ENCODE measurements at places on chromosomes 6 and 20.

DNA sequence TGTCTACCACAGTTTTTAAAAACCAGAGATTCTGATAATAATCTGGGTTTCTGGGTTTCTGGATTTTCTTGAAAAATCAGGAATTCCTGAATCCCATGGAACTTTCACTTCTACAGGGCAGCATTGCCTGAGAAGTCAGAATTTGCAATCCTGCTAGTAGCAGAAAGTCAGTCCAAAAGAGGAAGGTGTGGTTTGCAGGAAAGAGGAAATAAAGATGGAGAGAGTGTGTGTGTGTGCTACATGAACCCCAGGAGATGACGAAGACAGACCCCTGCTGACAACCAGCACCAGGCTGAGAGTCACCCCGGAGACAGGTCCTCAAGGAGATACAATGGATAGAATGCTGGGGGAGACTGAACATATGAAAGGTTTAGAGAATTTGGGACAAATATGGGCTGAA lies 44.9 kb downstream of the PRND start:
- no peak for DNase-seq

DNA sequence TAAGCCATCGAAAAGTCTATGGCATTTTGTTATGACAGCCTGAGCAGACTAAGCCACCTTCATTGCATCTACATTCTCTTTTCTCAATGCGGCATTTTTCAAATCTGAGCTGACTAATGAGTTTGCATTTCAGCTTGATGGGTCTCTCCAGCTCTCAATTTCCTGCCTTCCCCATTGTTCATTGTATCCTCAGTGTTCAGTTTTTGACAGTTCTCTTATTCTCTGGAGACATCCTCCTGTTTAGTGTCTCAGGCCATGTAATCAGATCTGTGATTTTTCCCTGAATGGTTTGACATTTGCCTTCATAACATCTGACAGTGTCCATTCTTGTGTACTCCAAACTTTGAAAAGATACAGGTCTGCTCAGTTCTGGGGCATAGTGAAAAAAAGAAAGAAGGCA lies 27.9 kb upstream of the MCM3 start:
- no peak for DNase-seq

DNA sequence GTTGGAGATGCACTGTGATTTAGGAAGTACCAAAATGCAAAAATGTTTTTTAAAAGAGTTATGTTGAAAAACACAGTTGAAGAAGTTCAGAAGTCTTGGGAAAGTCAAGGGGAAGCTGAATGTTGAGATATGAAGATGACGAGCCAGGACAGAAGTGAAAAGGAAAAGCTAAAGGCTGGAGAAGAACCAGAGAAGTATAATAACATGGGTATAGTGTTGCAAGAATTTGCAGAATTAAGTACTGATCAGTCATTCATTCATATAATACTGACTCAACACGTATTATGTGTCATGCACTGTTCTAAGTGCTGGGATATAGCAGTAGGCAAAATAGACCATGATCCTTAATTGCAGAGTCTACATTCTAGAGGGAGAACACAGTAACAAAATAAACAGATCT lies 432.8 kb downstream of the CDC5L start:
- DNase-seq, result no peak

GRCh38 chr6:113526995-113527394 lies 330.1 kb upstream of the MARCKS start:
- no peak for DNase-seq

DNA sequence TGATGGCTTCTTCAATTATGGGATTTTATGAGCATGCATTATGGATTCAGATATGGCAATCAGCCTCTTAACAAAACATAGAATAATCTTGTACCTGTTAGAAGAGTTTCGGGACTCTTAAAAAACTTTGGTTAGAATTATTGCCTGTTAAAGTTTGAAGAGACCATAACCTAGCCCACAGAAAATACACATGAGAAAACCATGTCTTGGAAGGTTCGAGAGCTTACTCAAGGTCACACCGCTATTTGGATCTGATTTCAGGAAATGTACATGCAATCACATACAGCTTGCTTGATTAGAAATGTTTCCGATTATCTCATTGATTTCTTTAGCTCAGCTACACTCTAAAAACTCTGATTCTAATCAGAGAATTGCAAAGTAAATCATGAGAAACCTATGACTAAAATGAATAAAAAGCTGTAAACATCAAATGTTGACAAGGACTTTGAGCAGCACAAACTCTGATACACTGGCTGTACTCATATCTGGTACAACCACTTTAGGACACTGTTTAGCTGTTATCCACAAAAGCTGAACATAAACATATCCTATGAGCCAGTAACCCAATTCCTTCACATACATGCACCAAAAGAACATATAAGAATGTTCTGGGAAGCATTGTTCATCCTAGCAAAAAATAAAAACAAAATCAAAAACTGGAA lies 16.3 kb downstream of the STX7 start:
- DNase-seq, result no peak

- no peak for DNase-seq
These were observed 779.3 kb upstream of the CITED2 start for GRCh38 chr6:140153703-140154102.

DNA sequence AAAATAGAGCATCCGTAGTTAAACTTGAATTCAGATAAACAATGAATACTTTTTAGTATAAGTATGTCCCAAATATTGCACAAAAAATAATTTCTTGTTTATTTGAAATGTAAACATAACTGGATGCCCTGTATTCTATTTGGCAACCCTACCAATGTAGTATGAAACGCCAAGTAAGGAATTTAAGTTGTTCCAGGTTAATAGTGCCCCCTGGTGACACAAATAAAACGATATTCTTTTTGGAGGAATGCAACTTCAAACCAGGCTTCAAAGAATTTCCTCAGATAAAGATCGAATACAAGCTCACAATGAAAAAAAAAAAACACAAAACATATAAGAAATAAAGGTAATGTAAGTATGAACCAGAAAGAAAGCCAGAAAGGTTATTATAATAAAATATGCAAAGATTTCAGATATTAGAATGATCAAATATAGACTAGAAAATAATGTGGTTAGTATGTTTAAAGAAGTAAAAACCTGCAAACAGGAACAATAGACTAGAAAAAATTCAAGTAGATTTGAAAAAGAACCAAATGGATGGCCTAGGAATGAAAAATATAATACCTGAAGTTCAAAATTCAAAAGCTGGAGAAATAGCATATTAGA lies 18.4 kb upstream of the AKAP7 start:
- DNase-seq, result peak; percentile 62

DNA sequence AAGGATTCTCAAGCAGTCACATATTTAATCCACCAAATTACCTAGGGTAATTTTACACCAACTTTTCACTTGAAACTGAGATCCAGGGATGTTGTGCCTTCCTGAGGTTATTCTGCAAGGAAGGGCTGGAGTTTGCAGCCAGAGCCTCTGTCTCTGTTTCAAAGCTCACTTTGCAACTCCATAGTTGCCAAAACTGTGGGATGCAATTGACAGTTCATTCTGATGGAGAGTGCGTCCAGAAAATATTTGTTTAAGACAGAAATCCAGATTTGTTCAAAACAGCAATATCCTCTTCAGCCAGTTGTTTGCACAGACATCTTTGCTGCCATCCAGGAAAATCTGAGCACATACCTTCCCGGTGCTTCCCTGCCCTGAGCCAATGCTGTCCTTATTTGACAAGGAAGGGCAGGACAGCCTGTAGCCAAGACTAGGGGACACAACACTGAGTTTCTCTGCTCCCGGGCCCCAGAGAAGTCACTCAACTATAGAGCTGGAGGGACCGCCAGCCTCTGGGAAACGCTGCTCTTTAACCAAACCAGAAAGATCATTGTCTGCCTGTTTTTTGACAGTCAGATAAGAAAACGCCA lies 297.4 kb downstream of the HIVEP2 start:
- DNase-seq, result no peak

DNA sequence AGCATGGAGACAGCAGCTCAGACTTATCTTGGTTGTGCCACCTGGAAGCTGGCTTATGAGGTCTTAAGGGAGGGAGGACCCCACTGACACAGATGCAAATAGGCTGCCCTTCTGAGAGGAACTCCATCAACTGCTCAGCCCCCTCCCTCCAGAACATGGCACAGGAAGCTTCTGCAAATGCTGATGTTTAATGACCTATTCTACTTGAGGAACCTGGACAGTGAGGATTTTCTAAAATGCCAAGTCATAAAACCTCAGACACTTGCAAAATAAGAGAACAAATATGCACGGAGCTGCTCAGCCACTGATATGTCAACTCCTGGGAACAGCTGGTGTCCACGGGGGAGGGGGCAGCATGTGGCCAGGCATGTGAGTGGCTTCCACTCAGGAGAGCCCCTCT lies 3.5 kb downstream of the CST9 start:
- DNase-seq, result no peak

DNA sequence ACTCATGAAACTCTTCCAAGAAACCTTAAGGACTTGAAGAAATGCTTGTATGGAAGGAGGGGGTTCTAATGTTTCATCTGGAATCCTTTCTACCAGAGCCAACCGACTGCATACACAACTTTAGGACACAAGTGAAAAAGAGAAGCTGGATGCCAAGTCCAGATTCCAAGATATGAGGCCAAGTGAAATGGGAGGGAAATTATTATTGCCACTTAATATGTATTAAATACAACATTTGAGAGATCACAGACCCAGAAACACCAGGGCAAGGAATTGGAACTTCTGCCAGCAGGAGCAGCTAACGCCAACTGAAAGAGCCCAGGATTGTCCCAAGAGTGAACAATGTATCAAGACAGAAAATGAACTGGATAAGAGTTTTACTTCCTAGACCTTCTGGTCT lies 144.2 kb downstream of the ARHGAP18 start:
- no peak for DNase-seq

- peak; percentile 54 for DNase-seq
These were observed 210.8 kb downstream of the ARHGAP18 start for GRCh38 chr6:129498950-129499842.

DNA sequence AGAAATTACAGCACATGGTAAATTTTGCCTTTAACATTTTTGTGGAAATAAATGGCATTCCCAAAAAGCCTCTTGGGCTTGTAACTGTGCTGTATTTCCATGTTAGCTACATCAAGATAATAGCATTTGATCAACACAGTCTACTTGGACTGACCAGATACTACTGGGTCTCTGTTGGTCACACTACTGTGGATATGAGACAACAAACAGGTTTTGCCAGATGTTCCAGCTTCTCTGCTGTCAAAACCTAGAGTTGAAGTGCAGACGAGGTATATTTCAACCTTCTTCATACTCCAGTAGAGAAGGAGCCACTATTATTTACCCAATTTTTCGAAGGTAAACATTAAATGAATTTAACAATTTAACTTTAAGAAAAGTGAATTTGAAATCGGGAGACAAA lies 284.7 kb upstream of the CITED2 start:
- DNase-seq, result no peak

All from GM12865 (cell line).